NCI-H2107 (cell line): ENCODE measurements at places on chromosomes 4 and X.

DNA sequence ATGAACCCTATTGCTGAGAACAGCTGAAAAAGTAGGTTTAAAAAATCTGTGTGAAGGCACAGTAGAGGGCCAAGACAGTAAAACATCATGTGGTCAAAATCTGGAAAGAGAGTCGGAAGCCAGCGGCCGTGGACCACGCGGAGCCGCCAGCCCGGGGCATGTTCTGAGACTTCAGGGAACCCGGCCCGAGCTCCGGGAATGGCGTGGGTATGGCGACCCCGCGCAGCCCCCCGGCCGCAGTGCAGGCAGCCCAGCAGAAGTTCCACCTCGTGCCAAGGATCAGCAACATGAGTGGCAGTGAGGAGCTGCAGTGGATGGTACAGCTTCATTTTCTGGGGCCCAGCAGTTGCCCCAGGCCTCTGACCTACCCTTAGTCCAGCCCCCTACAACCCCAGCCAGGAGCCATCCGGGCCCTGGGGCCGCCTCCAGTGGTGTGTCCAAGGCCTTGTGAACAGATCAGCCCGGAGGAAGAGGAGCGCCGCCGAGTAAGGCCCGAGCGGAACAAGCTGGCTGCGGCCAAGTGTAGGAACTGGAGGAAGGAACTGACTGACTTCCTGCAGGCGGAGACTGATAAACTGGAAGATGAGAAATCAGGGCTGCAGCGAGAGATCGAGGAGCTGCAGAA is 94.2 kb downstream of the LARP1B start:
- no peak for DNase-seq

DNA sequence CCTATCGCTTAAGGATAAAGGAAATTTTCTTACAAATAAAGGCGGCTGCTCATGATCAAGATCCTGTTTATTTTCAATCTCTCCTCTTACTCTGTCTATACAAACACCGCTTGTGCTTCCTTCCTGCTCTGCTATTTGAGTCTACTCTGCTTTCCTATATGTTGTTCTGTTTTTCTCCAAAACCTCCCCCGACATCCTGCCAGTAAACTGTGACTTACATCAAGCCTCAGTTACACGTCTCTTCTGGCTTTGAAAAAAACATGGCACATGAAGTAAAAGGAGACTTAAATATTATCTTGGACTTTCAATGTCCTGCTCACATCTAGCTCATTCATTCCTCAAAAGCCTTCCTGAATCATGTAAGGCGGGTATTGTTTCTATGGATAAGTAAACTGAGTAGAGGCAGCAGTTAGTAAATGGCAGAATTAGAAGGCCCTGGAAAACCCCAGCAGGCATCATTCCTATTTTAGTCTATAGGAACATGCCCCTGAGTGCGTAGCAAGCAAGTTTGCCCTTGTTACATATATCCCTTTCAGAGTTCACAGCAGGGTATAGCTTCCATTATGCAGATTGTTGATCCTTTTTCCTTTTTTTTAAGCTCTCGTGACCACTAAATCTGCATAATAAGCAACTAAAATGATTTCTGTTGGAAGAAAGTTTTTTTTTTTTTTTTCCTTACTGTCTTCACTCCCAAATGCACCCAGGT is 280.1 kb downstream of the RAPGEF2 start:
- no peak for DNase-seq

- no peak for DNase-seq
Measured at GRCh38 chr4:8586246-8586645, 6.1 kb downstream of the GPR78 start.

- no peak for DNase-seq
Measured at GRCh38 chrX:119042996-119043395, 29.8 kb upstream of the CT47C1 start.

DNA sequence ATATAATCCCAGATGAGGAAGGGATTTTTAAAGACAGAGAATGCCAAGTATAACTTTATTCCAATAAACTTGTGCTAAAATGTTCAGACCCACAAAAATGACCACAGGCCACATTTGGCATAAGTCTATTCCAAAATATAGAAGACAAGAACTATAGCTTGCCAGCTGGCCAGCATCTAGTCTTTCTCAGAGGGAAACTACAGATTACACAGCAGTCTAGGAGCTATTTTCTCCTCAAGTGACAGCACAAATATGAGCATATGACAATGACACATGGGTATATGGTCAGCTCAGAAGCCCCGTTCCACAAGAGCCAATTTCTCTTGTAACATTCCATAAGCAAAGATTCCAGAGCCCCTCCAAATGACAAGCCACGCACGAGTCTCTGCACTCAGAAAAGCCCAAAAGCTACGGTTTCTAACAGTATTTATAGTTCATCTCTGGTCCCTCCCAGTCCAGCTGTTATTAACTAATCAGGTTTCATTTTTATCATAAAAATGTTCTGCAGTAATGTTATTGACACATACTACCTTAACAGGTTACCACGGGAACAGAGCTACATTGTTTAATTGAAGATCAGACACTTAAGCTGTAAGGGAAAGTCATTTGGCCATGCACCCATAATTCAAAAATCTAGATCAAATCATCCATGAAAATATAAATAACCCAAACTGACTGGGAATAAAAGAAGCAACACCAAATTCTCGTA is 70.3 kb downstream of the RAB28 start:
- no peak for DNase-seq

DNA sequence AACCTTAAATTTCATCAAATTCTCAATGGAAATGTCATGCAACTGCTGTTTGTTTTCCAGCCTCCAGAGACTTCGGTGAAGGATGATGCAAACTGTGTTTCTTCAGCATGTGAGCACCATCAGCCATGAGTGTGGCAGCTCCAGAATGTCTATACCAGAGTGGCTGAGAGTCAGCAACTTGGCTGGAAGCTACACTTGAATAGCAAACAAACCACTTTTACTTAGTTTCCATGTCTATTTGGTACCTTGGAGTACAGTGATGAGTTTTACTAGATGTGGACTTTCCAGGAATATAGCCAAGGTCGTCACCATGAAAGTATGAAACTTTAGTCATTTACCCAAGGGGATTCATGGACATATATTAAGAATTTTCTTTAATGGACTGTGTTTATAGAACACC is 4.3 kb upstream of the IL21 start:
- no peak for DNase-seq

DNA sequence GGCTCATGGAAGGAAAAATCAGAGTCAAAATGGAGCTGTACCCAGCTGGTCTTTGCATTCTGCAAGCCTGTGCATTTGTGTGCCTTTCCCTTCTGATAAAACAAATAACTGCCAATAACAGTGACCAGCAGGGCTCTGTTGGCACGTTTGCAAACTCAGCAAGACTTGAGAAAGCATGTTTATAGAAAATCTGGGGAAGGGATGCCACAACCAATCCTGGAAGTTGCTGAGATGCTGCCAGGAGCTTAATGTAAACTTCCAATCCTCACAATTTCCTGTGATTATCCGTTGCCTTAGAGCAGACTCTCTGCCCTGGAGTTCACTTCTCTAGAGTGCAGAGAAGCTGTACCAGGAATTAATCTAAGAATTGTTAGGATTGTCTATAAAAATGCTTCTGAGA is 6.9 kb upstream of the ANXA3 start:
- DNase-seq, result no peak

DNA sequence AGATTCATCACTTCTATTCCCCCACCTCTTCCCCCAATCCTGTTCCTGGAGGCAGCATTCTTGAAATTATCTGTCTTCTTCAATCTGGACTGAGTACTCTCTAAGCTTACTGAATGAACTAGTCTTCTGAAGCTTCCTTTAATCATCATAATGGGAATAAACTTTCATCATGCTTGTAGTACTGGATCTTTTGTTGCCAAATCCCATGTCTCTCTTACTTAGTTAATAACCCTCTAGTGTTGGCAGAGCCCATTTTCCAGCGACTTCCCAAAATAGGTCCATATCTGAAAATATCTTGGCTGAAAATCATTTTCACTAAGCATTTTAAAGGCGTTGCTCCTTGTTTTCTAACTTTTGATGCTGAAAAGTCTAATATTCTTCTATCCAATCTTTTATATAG is 39.6 kb downstream of the RPS6KA3 start:
- DNase-seq, result no peak

DNA sequence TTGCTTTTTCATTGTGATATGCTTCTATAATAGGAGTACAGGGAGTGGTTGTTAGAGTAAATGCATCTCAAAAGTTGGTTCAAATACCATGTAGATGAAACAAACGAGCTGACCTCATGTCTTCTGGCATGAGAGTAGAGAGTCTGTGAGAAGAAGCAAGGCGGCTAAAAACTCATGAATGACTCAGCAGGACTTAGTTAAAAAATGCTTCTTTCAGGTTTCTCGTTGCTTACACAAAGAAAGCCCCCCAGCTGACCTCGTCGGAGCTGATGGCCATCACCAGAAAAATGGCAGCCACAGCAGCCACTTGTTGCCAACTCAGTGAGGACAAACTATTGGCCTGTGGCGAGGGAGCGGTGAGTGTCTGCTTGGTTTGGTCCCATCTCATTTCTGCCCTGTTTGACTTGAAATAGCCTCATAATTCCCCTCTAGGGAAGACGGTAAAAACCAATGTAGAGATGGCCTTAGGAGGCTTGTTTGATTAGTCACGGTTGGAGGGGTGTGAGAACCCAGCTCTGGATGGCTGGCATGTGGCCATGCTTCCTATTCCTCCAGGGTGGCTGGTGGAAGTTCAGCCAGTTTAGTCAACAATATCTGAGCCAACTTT is 14.5 kb downstream of the AFP start:
- peak; percentile 48 for DNase-seq

GRCh38 chr4:121252224-121252806 is 88.2 kb upstream of the TNIP3 start:
- DNase-seq, result no peak

- DNase-seq, result no peak
Measured at GRCh38 chr4:10593130-10593529, 91.4 kb downstream of the CLNK start.

- DNase-seq, result no peak
Measured at GRCh38 chr4:76279462-76279861, 27.1 kb upstream of the STBD1 start.

DNA sequence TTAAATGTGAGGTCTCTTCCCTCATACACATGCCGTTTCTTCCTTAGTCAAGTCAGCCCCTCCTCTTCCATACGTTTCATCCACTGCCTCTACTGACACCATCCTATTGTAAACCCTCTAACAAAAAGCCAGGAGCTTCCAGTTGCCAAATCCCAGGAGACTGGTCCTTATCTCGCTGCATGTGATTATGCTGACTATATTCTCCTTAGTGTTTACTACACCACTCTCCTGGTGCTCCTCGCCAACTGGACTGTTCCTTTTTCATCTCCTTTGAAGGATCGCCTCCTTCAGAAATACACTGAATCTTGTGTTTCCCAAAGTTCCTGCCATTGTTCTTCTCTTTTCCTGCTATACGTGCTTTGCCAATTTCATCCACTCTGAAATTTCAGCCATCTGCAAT is 27.7 kb downstream of the MAML3 start:
- no peak for DNase-seq

GRCh38 chr4:37393889-37394288 is 149.3 kb downstream of the NWD2 start:
- no peak for DNase-seq

GRCh38 chr4:118033148-118034052 is 886 bp upstream of the NDST3 start:
- DNase-seq, result no peak

GRCh38 chrX:86460760-86461159 is 312.5 kb downstream of the DACH2 start:
- no peak for DNase-seq

DNA sequence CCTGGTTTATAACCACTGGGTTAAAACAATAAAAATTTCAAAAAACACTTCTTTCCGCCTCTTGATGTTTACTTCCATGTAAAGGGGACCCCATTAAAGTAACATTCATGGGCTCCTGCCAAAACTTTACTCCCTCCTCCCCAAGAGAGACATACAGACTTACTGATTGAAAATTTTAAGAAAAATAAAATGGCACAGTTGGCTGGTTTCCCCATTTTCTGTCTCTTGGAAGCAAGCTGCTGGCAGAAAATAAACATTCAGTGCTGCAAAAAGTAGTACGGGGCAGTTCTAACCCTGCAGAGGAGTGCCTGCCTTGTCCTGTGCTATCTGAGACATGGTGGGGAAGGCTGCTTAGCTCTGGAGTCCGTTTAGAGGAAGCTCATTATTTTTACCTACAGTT is 187.3 kb upstream of the INTU start:
- DNase-seq, result no peak

DNA sequence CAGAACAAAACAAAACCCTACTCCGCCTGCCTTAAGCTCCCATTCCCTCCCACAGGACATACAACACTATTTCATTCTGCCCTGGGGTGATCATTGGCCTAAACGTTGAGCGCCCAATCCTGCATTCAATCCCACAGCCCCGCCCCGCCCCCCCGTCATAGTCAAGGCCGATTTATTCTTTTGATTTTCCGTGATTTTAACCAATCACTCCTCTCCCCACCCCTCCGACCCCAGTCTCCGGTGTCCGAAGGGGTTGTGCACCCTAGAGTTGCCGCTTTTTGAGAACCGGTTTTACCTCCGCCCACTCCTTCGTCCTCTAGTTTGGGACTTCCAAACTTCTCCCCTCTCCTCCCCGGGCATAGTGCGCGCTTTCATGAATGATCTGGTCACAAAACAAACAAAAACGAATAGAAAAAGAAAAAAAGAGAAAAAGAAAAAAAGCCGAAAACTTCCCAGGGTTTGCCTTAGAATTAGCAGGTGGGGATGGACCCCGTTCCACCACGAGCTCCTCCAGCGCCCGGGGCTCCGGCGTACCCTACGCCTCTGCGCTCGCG is 446 bp upstream of the UBE2A start:
- DNase-seq, result no peak

DNA sequence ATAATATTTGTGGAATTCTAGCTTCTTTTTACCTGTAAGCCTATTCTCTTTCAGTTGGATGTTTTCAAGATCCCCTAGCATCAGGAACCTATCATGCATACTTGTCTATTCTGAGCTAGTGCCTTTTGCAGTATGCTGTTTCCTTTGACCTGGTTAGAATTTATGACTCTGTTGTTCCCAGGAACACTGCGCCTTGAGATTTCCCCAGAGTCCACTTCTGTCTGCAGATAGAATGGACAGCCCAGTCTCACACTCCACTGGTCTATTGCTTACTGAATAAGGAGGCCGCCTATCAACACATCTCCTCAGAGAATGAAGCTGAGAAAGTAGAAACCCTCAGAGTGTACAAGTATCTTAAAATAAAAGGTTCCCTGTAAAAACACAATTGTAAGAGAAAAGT is 465.1 kb upstream of the GALNTL6 start:
- no peak for DNase-seq

DNA sequence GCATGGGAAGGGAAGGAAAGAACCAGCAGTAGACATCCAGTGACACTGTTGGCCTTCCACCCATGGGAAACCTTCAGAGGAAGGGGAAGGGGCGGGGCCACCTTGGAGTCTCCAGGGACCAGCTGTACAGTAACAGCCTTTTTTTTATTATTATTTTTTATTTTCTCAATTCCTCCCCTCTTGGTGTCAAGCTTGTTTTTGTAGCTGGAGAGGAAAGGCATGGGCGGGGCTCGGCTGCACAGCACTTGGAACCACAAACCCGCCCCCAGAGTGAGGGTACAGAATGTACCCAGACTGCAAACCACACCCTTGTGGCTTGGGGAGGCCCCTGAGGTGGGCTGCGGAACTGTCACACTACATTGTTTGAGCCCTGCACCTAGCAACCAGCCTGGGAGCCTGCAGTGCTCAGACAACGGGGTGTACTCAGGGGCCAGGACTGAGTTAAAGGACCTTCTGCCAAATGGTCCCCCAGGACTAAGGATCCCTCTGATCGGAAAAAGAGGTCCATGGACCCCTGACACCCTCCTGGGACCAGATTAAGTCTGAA is 45.7 kb downstream of the PRPS1 start:
- no peak for DNase-seq

GRCh38 chrX:39966176-39966575 is 131.6 kb downstream of the BCOR start:
- no peak for DNase-seq
